Hematopoietic multipotent progenitor cell treated with erythropoietin and hydrocortisone succinate and interleukin-3 and kit ligand, for 8 days (in vitro differentiated cells): ENCODE measurements at places on chromosomes 2 and 18.

- DNase-seq = no peak
Observed at GRCh38 chr2:20222769-20223406, 2.0 kb downstream of the SDC1 start.

- DNase-seq = no peak
Observed at GRCh38 chr2:36439084-36439483, 83.5 kb downstream of the CRIM1 start.

DNA sequence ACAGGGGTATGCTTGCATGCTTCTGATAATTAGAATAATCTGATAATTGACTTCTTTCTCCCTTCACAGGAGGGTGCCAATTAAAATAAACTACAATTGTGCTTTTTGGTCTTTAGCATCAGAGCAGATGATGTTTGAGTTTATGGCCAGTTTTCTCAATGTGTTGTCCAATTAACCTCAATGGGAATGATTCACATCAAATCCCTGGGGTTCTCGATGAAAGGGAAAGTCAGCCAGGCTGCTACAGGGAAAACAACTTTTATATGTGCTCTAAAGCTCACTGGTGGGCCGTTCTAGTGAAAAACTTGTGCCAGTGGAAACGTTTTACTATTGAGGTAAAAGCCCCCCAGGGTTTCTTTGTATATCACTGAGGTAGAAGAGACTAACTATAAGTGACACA, 887.3 kb upstream of the CRIM1 start:
- DNase-seq = no peak

DNA sequence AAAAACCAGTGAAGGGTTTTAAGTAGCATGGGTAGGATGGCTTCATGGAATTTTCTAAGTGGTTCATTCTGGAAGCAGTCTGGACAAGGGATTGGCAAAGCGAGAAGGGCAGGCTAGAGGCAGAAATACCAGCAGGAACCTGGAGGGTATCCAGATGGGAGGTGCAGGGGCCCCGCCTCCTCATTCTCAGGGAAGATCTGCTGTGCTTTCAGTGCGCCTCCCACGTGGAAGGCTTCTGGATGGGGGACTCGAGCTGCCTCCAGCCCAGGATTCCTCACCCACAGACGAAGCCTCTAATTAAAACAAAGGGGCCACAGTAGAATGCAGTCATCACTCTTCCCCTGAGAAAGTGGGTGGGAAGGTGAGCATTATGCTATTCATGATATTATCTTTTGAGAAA, 79.8 kb downstream of the VSNL1 start:
- no peak for DNase-seq

DNA sequence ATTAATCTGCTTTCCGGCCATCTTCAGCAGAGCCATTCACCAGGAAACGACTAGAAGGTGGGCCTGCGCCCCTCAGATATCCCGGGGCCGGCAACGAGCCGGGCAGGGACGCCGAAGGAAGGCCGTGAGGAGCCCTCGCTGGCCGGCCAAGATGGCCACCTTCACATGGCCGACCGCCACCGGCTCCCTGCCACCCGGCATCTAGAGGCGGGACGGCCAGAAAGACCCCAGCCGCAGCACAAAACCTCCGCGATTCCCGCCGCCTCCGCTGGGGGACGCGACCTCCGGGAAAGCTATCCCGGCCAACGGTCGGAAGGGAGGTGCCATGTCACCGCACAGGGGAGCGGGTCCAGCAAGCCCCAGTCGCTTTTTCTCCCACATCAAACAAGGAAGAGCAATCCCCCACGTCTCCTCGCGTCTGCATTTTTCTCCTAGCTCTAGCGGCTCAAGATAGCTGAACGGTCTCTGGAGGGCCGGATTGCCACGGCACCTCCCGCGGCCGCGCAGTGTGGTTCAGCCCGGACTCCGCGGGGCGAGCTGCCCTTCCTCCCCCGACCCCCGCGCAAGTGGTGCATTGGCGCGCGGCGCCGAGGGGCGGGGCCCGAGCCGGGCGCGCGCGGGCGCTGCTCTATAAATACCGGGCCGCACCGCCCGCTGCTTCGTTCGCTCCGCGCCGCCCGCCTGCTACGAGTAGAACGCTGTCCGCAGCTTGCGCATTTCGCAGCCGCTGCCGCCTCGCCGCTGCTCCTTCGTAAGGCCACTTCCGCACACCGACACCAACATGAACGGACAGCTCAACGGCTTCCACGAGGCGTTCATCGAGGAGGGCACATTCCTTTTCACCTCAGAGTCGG, at the start of gene MAT2A:
TSS of gene MAT2A (plus strand) at position 662 of the 854 bp plus-strand sequence. CDS start at position 782, 120 bp downstream.
- DNase-seq = peak; percentile 89

DNA sequence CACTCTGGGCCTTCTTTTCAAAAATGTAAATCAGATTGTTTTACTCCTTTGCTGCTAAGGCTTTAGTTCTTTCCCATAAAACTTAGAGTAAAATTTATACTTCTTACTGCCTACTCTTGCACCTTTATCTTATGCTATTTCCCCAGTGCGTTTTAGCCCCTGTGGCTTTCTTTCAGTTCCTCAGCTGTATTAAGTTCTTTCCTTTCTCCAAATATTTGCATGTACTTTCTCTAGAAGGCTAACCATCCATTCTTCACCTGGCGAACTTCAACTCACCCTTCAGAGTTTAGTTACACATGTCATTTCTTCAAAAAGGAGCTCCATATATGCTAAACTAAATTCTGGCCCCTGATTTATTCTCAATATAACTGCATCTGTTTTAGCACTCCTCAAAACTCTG, 160.7 kb downstream of the FSHR start:
- DNase-seq = no peak

DNA sequence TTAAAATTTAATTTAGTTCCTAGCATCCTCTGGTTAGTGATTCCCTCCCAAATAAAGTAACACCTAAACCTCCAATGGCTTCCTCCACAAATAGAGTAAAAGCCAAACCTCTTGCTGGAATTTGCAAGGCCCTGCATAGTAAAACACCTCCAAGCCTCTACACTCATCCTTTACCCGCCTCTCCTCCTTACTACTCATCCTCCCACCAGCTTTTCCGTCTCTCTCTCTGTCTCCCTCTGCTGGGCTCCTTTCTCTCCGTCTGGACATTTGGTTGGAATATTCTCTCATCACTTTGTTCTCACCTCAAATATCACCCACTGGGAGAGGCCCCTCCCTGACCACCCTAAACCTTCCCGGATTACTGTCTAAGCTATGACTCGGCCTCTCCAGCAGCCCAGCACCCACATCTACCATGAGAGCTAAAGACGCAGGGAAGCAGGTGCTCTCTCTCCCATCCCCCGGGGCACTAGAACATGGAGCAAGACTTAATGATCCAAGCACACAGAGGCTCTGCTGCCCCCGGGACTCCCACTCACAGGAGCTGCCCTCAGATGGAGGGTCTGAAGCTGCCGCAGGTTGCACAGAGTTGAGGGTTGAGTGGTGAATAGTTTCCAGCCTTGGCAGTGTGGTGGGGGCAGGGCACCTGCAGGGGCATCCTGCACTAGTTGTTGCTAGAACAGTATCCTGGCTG, 167.2 kb downstream of the FBXO15 start:
- DNase-seq = peak; percentile 4

DNA sequence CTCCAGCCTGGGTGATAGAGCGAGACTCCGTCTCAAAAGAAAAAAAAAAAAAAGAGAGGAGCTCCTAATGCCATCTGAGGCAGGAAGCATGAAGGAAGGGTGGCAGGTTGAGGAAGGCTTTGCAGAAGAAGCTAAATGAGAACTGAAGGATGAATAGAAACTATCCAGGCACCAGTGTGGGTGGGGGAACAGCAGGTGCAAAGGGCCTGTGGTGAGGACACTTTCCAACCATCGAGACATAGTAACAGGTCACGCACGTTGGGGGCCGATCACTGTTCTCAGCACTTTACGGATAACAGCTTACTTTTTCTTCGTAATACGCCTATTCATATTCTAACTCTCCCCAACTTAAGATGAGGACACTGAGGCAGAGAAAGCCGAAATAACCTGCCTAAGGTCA, 58.4 kb downstream of the NGEF start:
- DNase-seq = no peak

- peak; percentile 10 for DNase-seq
Observed at GRCh38 chr2:72696559-72696958, 129.3 kb downstream of the EXOC6B start.

GRCh38 chr2:140747665-140748064, 1383.2 kb downstream of the LRP1B start:
- no peak for DNase-seq

GRCh38 chr2:49616800-49617199, 462.5 kb upstream of the FSHR start:
- peak; percentile 41 for DNase-seq

GRCh38 chr2:183057333-183057985, 19.2 kb upstream of the NCKAP1 start:
- DNase-seq = no peak

DNA sequence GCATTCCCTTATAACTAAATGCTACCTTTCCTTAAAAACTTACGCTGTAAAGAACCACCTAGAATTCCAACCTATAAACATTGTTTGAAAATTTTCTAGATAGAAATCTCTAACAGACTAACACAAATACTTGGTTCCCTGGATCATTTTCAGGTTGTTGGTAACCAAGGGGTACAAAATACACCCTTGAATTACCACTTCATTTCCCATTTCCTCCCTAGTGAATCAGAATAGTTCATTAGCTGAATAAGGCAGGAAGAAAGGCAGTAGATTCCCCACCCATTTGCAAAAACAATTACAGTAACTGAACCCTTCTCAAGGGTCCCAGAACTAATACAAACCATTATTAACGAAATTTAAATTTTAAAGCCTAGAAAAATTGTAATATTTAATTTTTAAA, 5.5 kb downstream of the MEX3C start:
- DNase-seq = no peak

DNA sequence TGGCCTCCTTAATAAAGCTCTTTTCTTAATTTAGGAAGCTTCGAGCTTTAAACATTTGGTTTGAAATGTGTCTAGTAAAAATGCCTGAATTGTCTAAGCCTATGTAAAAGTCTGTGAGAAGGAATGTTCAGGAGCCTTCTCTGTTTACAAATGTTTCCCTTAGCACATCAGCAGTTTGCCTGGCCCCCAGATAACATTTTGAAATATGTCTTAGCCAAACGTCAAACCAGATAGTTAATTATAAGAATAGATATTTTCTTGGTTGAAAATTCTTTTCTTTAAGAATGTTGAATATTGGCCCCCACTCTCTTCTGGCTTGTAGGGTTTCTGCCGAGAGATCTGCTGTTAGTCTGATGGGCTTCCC, 498.6 kb downstream of the CCDC85A start:
- no peak for DNase-seq

GRCh38 chr2:109466674-109467575, 146.8 kb downstream of the SEPTIN10 start:
- DNase-seq = no peak

- no peak for DNase-seq
Observed at GRCh38 chr2:137021763-137022162, 256.4 kb downstream of the THSD7B start.

DNA sequence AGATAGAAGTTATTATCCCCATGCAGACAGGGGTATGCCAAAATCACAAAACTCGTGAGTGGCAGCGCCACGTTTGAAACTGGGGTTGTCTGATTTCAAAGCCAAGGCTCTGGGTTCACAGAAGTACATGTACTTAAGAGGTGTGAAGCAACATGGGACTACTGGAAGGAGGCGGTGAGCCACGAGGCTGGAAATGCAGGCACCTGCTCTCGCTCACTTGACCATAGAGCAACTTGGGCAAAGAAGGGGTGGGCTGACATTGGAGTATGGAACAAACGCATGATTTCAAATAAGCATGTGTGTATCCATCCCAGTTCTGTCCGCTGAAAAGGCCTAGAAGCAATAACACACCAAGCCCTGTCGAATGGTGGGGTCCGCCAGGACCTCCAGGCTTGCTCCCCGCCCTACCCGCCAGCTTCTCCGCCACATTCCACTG, 593 bp upstream of the ACTR2 start:
- peak; percentile 46 for DNase-seq

DNA sequence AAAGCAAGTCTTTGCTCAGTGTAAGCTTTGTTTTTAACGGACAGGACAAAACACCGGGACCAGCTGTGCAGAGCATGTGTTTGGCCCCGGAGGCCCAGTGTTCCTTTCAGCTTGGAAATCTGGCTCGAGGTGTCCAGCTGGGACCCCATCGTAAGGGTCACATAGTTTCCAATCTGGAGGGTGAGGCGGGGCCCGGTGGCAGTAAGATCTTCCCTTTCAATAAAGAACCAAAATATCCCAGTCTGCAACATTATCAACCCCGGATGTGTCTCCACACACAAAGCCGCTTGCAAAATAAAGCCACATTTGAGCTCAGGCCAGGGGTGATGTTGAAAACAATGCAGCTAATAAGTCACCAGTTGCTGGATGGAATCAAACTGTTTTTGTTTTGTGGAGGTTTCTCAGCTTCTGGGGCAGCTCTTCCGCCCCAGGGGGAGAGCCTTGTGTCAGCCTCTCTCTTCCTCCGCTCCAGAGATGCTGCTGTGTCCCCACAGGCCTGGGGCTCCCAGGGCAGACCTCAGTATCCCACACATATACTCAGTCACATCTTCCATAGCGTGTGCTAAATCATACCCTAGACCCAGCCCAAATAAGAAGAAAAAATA, 138.6 kb upstream of the GLI2 start:
- DNase-seq = no peak

DNA sequence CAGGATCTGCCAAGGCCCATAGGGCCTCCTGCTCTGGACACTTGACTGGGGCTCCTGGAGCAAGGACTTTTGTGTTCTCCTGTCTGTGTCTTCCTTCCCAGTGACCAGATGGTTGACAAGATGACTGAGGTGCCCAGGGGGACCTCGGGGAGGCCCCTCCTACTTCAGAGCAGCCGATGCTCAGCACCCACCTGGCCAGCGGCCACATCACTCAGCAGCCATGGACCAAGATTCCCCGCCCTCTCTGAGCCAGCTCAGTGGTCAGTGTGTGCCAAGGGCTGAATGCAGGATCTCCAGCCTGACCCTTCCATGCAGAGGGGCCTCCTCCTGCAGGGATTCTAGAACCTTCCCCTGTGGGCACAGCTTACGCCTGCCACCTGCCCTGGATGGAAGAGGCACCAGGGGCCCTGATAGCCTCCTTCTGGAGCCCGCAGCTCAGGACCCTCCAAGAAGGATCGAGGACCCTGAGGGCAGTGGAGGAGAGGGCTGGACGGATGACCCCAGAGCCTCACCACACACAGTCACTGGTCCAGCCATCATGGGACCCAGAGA, 87.4 kb upstream of the GPC1 start:
- DNase-seq = no peak

DNA sequence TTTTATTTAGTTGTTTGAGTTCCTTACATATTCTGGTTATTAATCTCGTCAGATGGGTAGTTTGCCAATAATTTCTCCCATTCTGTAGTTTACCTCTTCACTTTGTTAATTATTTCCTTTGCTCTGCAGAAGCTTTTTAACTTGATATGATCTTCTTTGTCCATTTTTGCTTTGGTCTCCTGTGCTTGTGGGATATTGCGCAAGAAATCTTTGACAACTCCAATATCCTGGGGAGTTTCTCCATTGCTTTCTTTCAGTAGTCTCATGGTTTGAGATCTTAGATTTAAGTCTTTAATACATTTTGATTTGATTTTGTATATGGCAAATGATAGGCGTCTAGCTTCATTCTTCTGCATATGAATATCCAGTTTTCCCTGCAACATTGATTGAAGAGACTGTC, 389.2 kb downstream of the LRP1B start:
- DNase-seq = no peak
